Stimulated activated CD8-positive, alpha-beta memory T cell treated with anti-CD3 and anti-CD28 coated beads, Interleukin-7, amount 100 ng/mL, for 4 hours (primary cell): ENCODE measurements at places on chromosomes 1 and 21.

DNA sequence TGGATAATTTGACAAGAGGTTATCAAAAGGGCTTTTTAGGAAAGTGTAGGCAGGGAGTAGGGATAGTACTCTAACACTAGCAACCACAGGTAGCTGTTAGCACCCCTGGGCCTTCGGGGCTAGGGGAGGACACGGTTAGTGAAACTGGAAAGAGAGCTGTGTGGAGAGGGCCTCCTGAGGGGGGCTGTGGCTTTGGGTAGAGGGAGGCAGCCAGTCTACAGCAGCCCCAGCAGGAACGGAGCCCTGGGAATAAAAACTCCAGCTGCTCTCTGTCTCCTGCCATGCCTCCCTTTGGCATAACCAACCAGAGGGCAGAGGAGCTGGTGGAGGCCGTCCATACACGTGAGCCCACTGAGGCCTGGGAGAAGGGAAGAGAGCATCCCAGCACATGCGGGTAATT, 223.2 kb downstream of the FOXD2 start:
- DNase-seq, result no peak

DNA sequence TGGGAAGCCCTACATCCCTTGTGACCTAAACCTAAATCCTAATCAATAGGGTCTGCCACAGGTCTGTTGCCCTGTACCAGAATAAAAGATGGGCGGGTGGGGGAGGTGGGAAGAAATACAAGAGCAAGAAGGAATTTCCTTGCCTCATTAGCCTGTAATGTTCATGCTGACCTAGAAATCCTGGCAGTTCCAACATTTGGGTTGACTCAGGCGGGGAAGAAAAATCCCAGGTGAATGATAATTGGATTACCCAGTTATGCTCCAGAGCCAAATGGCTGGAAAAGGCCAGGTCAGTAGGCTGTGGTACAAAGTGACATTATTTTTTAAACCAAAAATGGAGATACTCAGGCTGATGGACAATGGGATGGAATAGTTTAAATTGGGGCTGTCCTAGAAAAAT, 27.3 kb upstream of the A3GALT2 start:
- DNase-seq, result no peak

DNA sequence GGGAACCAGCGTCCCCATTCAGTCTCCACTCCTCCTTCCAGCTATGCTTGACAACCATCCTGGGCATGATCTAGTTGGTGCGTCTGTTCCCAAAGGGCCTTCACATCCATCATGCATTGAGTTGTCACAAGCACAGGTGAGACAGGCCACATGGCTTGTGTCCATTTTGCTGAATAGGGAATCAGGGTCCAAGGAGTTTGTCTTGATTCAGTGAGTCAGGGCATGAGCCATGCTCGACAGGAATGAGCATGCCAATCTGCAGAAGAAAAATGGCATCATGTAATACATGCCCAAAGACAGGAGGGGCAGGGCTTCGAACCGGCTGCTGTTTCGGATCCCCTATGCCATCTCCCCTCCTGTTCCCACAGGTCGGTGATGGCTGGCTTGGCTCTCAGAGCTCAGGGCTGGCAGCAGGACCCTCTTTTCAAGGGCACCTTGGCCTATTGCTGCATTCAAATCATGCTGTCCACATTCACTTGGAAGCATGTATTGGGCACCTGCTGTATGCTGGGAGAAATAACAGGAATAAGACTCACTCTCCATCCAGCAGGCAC, 44.5 kb downstream of the PKP1 start:
- DNase-seq, result no peak

DNA sequence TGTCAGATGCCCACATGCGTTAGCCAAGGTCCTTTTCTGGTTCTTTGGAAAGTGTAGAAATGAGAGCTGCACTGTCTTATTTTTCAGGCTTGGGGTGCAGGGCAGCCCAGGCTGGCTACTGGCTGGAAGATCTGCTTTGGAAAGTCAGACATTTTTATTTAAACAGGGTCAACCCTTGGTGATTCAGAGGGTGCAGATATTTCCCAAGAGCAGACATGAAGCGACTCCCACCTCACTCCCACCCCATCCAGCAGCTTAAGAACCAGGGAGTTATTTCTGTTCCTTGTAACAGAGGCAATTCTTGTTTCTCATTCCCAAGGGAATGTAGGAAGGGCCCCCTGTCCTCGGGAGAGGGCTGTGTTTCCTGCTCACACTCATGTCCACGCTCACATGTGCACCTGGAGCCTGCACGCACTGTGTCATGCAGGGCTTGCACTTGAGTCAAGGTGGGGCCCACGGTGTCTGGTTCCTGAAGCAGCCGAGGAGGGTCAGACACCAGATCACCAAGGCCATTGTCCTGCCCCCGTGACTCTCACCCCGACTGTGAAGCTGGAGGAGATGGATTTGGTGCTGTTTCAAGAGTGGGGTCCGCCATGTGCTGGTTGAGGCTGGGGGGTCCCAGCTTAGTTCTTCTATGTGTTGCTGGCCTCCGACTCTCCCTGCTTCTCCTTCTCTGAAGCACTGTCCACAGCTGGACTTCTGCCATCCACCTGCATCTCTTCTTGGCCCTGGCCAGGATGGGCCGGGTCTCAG, 992 bp downstream of the S100A7A start:
- DNase-seq, result no peak

GRCh38 chr1:65751961-65752360, 40.7 kb upstream of the PDE4B start:
- DNase-seq, result no peak

- DNase-seq, result no peak
These were observed 471 bp downstream of the POLR3C start for GRCh38 chr1:145824499-145824842.

GRCh38 chr1:241614144-241614543, 26.0 kb downstream of the CHML start:
- DNase-seq, result no peak

DNA sequence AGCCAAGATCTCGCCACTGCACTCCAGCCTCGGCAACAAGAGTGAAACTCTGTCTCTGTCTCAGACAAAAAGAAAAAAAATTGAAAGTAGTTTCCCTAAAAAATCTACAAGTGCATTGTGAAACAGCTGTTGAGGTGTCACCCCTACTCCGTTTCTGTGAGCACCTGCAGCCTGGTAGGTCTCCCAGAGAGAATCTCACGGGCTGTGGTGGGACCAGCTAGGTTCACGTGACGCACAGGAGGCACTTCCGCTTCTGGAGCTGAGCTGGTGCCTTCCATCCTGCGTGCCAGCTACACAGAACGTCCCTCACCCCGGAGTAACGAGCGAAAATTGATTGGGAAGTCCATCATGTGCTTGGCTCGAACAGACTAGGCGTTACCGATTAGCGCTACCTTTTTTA, 66.8 kb downstream of the COL24A1 start:
- no peak for DNase-seq

- DNase-seq, result no peak
These were observed 205.8 kb upstream of the PLXNA2 start for GRCh38 chr1:208449951-208450350.

DNA sequence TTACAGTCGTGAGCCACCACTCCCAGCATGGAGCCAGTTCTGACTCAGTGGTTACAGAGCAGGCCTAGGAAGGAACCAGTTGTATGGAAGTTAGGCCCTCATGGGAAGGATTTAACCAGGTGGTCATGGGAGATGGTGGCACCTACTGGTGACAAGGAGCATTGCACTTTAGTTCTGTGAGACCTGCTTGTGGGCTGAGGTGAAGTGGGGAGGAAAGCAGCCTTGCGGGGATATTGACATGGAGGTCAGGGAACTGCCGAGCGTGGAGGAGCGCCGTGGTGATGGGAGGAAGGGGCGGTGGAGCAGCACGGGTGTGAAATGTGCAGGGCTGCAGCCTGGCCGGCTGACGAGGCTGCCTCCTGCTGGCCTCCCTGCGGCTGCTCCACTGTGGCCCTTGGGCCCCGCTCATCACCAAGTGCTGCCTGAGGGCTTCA, 100.4 kb downstream of the GALNT2 start:
- no peak for DNase-seq

DNA sequence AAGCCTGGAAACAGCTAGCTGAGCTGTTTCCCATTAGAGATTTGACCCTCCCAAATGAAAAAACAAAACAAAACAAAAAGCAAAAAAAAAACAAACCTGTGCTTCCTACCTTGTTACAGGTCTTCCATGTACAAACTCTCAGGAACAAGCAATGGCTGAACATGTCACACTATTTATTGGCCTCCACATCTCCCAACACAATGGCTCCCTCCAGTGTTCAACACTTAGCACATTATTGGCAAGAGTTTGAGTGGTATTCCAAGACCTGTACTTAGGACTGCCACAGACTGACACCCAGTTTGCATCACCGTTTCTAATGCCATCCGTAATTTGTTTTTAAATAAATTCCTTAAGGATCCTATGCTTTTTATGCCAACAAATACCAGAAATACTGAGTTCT, 195.0 kb upstream of the OLFM3 start:
- DNase-seq, result no peak

GRCh38 chr1:161192476-161193465, 6.1 kb downstream of the ADAMTS4 start:
- no peak for DNase-seq

- no peak for DNase-seq
These were observed 4.2 kb upstream of the PTPN22 start for GRCh38 chr1:113875714-113876113.

DNA sequence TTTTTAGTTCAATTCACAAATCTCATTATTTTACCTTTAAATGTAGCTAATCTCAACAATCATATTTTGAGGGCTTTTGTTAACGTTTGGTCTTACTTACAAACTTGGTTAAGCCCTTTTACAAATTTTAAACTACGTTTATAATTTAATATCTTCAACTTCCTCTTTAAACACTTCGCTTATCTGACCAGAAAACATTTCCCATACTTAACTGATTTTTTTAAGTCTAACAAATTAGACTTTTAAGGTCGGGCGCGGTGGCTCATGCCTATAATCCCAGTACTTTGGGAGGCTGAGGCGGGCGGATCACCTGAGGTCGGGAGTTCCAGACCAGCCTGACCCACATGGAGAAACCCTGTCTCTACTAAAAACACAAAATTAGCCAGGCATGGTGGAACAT, 300.9 kb downstream of the LMX1A start:
- DNase-seq, result no peak

- DNase-seq, result no peak
These were observed 7.8 kb downstream of the ZBTB7B start for GRCh38 chr1:155010211-155010918.

- DNase-seq, result no peak
These were observed 29.3 kb upstream of the HSD3B1 start for GRCh38 chr1:119477710-119478109.

DNA sequence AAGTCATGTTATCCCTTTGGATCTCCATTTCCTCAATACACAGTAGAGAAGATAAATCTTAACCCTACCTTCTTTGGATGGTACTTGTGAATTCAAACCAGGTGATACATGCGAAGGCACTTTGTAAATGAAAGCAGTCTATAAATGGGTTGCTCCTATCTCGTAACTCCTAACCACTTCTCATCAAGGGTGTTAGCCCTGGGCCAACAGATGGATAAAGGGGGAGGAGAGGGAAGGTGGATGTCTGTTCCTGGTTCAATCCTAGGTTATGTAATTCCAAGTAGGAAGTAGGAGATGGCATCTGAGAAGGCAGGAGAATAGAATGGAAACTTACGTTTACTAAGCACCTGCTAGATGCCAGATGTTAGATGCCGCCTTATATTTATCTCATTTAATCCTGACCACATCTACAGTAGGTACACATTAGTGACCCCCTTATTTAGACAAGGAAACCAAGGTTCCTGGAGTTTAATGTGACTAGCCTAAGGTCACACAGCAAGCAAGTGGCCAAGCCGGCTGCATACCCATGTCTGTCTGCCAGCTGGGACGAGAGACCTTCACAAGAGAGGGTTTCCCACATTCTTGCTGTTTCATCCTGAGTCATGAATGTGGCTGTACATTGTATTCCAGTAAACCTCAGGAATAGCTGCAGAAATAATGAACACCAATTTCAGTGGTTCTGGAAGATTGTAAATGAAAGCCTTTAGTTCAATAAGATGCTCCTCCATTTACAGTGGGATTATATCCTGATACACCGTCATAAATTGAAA, 47.7 kb downstream of the ELAVL4 start:
- no peak for DNase-seq

DNA sequence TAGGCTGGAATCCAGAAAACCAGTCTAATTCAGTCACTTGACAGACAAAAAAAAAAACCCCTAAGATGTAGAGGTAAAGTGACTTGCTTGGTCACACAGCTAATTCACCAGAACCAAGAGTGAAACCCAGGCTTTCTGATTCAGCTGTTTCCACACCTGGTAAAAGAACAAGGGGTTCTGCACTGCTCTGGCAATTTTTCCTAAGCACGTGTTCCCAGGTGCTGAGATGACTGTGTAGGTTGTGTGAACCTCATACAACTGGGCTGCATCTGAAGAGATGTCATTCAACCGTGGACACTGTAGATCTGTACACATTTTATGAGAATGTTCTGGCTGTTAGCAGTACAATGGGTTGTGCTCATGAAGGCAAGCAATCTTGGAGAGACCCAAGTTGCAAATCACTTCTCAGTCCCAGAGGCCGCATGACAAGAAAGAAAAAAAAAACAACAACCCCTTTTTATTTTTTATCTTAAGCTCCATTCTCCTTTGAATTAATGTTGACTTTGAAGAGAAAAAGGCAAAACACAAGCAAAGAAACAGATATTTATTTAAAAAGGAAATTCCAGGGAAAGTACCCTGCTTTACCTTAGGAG, 95.4 kb downstream of the INTS7 start:
- no peak for DNase-seq

- DNase-seq, result no peak
These were observed 4.6 kb downstream of the WASF2 start for GRCh38 chr1:27485363-27485762.
